ENCODE measurements at places on chromosomes 3 and 15.

- peak; percentile 22 for DNase-seq
These were observed 136.9 kb downstream of the HCN4 start for GRCh38 chr15:73231661-73232419.

DNA sequence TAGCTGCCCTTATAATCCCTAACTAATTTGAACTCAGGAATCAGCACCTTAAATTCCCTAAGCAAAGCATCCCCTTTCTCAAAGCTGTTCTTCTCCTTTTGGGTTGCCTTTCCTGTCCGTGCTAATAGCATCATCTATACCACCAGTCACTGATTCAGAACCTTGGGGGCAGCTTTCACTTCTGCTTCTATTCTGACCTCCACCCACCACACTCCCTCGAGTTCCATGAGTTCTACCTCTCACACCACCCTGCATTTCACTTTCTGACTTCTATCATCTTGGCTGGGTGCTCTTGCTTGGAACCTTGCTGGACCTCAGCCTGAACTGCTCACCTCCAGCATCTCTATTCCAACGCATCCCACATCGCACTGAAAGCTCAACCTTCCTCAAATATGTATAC is 55.4 kb upstream of the KCNMB2 start:
- no peak for DNase-seq

DNA sequence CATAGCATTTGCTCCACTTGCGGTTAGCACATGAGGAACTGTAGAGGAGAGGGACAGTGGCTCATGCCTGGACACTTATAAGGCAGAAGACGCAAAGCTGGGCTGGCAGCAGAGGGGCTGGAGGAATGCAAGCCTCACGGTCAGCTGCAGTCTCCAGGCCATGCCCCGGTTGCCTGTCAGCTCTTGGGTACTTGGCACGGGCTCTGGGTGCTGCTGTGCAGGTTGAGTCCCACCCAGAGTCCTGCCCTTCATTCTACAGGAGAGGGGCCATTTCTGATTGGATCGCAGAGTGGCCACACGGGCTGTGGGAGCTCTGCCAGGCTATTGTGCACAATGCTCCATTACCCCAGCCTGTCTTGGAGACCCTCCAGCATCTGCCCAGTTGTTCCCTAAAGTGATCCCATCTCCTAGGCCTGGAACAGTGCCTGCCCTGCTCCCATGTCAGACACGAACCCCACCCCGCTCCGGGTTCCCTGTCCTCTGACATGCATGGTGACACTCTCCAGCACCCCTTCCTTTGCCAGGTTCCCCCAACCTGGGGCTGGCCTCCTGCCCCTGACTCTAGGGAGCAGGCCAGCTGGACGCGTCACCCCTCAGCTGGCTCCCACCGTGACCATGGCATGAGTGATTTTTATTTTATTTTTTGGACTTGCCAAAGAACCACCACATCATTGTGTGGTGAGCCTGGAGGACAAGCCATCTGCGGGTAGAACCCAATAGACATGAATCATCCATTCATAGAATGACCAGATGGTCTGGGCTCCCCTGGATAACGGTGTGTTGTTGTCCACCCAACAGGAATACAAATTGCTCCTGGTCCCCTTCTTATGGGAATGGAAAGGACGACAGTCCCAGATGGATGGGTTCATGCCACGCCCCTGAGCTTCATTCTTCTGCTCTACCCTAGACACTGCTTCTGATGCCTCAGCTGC is 51.0 kb upstream of the KLF13 start:
- DNase-seq = no peak

DNA sequence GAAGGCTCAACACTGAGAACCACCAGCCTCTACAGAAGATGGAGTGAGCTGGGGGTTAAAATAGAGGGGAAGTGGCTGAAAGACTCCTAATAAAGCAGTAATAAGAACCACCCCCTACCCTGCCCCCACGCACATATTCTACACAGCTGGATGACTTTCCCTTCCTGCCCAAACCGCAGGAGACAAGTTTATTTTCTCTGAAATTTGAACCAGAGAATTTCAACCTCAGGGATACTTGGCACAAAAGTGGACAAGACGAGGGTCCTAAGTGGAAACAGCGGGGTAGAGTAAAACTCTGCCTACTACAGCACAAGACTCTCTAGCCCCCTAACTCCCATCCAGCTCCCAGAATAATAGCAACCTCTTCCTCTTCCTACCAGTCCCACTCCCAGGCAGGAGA is 28.4 kb downstream of the USF3 start:
- peak; percentile 28 for DNase-seq
